WTC11 (cell line): ENCODE measurements at places on chromosomes 11 and 22. TPM values are rescaled to one million over a fixed set of nuclear protein-coding genes. Genes with fewer than 3 reads are reported as not detected.
A peak's percentile ranks its signal among the peaks of the same experiment; 100 is the strongest.

DNA sequence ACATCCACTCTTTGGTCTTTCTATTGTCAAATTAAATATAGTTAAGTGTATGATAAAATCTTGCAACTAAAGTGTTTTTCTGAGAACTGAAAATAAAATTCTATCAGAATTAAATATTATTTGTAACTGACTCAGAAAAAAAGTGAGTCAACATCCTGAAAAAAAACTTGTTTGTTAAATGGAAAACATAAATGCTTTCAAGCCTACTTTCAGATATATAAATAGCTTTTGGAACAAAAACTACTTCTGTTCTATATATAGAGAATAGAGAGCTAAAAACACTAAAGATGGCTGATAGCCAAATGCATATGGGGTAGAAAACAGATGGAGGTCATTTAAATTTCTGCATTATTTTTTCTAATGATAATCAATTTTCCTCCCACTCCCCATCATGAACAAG is 61.8 kb downstream of the PIK3C2A start:
- DNase-seq = no peak

- no peak for DNase-seq
Measured at GRCh38 chr11:124197999-124198398, 14.9 kb downstream of the OR10D3 start.

DNA sequence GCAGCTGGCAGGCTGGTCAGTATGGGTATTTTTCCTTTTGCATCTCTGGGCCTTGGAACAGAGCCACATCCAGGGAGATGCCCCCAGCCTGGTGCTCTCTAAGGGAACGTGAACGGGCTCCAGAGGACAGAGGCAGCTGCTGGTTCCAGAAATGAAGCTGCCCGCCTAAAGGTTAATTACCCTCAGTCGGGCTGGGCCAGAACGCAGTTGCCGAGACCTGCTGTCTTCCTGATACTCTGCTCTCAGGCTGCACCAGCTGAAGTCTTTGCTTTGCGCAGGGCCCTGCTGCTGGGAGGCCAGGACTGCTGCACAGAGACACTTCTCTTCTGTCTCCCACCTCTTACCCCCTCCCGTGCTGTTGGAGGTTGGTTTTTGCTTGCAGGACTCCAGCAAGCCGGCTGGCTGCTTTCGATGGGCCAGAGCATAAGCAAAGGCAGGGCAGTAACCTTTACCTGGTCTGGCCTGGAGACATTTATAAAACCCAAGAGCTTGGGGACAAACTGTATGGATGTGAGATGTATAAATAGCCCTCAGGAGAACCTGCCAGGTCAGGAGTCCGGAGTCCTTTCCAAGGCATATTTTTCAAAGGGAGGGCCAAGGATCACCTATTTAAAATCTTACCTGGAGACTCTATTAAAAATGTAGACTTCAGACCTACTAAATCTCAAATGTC is 197.1 kb downstream of the GRIK4 start:
- DNase-seq = no peak

GRCh38 chr22:23467721-23468294 is 112.3 kb downstream of the IGLL1 start:
- DNase-seq = no peak

DNA sequence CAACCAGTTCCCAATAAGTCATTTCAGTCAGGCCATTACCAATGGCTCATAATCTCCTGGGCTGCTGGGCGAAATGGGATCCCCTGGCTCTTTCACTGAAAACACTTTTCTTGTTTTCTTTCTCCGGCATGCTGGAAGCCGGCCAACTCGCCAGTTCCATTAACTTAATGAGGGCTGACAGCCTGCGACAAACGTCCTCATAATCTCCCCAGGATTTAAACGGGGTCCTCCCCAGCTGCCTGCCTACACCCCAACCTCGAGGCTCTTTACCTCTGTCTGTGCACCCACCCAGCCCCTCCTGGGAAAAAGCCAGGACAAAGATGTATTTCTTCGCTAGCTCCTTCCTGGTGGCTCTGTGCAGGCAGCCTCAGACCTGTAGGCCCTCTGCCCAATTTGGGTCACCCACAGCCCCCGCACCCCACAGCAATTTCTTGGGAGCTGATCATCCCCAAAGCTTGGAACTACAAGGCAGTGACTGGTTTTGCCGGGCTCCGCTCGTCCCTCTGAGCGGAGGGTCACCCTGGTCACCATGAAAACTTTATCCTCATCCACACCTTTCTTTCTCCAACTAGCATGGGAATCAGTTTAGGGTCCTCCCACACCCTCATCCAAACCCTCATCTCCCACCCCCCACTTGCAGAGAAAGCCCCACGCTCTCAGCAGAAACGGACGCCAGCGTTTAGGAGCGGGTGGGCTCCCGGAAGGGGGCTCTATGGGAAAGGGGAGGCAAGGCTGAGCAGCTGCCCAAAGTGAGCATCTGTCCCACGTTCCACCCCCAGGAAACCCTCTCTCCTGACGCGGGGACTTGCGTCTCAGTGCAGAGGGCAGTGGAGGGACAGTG is 51.1 kb upstream of the KCNQ1OT1 start:
- DNase-seq = no peak

DNA sequence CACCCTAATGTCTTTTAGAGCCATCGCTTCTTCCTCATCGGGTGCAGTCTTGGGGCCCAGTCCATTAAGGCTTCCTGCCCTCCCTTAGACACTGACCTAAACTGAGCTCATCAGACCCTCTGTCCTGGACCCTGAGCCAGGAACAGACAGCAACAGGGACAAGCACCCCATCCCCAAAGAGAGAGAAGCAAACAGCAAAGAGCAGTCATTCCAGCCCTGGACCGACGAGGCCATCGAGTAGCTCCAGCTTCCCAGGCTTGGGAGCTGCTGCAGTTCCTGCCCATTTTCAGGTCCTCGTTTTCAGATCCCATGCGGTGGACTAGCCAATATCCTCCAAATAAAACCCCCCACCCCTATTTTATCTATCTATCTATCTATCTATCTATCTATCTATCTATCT is 25.8 kb upstream of the CACNG2 start:
- DNase-seq = no peak

DNA sequence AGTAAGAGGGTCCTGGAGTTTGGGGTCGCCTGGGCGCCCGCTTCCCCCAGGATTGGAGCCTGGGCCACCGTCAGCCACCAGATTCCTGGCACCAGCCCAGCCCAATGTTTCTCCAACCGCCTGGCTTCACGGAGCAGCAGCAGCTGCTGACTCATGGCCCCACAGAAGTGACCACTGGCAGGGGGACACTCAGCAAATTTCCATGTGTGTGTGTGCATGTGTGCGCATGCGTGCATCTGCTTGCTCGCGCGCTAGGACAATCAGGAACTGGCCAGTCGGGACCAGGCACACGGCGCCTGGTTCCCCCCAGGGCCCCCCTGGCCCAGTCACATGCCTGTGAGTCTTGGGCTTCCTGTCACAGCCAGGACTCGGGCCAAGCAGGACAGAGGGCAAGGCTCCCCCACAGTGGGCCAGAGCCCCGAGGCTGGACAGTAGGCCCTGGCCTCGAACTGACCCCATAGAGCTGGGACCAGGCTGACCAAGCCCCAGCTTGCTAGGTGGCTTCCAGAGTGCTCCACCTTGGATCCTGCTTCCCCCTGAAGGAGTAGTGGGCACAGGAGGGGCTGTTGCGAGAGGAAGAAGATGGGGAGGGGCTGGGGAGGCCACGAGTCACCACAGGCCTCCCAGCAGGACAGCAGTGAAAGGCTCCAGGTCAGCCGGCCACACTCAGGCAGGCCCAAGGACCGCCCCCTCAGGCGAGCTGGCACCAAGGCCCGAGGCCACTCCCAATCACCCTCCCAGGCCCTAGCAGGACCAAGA is 3.2 kb downstream of the CTSD start:
- no peak for DNase-seq

GRCh38 chr11:128624269-128625175 is 37.2 kb upstream of the ETS1 start:
- DNase-seq = no peak

DNA sequence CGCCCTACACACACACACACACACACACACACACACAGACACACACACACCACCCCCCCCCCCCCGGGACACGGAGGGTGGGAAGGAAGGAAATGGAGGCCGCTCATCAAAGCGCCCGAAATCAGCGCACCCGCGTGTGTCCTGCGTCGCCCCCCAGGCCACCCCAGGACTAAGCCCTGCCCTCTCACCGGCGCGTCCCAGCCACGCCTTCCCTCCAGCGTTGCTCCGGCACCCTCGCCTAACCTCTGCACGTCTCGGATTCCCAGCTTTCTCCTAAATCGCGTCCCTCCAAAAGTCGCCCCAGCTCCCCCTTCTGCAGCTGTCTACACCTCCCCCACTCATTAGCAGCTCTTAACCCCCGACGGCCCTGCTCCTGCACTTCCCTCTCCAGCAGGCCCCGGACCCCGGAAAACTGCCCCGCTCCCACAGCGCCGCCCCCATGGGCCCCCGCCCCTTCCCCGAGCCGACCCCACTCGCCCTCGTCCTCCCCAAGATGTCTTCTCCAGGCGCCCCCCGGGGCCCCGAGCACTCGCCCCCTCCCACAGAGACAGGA is 557 bp downstream of the PACSIN2 start:
- DNase-seq = peak; percentile 65

DNA sequence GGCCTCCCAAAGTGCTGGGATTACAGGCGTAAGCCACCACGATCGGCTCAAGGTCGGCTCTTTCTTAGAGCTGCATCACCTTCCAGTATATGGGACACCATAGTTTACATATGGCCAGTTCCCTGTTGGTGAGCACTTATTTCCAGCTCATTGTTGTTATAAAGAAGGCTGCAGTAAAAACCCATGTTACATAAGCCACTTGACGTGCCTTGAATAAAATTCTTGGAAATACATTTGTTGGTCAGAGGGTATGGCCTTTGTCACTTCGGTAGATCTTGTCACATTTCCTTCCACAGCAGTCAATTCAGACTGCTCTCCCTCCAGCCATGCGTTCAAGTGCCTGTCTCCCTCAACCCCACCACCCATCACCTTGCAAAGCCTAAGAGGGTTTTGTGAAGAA is 92.9 kb downstream of the PRR5L start:
- DNase-seq = no peak

ENTHD1 gene
- not detected in 3 replicates for total RNA-seq

SNX32 gene
- total RNA-seq = 2.2 to 3.4 TPM (median 2.9 TPM) in 3 replicates

TMEM191B gene
- 2.7 to 9.8 TPM (median 3.7 TPM) in 3 replicates for total RNA-seq

PLAAT5 gene
- total RNA-seq = 14.7 to 23.0 TPM (median 16.0 TPM) in 3 replicates

FGF19 gene
- 17.6 to 19.3 TPM (median 18.6 TPM) in 3 replicates for total RNA-seq
